ENCODE measurements at places on chromosomes 4 and X.
A peak's percentile ranks its signal among the peaks of the same experiment; 100 is the strongest.

- DNase-seq: no peak
Observed at GRCh38 chr4:67638136-67638535, 62.8 kb downstream of the UBA6 start.

DNA sequence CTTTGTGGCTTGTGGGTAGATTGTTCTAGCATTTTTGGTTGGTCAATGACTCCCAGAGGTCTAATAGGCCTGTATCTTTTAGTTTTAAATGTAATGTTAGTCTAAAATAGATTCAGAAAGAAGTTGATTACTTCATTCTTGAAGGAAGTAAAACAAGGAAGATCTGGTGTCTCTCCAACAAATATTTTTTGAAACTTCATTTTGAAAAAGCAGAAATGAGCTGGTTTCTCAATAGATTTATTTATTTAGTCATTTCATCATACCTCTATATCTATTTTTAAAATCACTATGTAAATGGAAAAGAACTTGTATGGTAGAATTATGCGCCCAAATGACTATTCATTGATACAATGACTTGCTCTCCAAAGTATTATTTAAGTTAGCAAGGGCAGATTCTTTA lies 7.2 kb downstream of the HTR2C start:
- no peak for DNase-seq

DNA sequence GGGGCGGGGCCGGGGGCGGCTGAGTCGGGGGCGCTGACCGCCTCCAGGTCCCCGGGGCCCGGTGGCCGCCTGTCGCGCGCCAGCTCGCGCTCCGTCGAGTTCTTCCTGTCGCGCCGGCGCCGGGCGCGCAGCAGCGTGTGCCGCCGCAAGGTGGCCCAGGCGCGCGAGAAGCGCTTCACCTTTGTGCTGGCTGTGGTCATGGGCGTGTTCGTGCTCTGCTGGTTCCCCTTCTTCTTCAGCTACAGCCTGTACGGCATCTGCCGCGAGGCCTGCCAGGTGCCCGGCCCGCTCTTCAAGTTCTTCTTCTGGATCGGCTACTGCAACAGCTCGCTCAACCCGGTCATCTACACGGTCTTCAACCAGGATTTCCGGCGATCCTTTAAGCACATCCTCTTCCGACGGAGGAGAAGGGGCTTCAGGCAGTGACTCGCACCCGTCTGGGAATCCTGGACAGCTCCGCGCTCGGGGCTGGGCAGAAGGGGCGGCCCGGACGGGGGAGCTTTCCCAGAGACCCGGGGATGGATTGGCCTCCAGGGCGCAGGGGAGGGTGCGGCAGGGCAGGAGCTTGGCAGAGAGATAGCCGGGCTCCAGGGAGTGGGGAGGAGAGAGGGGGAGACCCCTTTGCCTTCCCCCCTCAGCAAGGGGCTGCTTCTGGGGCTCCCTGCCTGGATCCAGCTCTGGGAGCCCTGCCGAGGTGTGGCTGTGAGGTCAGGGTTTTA lies 1.5 kb downstream of the ADRA2C start:
- DNase-seq: no peak

DNA sequence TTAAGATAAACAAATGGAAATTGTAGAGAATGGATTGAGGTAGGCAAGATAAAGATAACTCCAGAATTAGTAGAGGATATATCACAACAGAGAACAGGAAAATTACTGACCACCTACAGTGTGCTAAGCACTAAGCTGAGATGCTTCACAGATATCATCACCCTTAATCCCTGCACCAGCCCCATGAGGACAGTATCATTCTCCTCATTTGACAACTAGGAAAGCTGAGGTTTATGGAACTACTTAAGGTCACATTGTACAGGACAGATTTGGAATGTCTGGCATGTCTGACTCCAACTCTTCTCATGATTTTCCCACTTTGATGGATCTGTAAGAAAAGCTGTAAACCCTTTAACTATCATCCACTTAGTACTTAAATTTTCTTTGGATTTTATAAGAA lies 95.5 kb downstream of the CASK start:
- DNase-seq: no peak

GRCh38 chr4:86247320-86247719 lies 112.5 kb downstream of the MAPK10 start:
- DNase-seq: no peak

DNA sequence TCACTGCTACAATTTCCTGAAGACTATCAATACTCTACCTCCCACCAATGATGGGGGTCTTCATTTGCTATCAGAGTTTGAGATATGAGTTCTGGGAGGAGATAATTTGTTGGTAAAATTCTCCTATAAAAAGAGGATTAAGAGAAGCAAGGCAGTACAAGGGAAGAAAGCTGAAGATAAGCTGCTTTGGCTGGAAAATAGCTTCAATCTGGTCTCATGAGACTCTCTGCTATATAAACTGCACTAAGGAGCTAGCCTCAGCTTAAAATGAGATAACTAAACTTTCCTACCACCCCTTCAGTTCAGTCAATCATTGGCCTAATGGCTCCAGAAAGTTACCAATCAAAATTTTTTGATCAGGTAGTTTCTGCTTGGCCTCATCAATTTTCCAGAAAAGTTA lies 2105.0 kb downstream of the ARAP2 start:
- DNase-seq: no peak

DNA sequence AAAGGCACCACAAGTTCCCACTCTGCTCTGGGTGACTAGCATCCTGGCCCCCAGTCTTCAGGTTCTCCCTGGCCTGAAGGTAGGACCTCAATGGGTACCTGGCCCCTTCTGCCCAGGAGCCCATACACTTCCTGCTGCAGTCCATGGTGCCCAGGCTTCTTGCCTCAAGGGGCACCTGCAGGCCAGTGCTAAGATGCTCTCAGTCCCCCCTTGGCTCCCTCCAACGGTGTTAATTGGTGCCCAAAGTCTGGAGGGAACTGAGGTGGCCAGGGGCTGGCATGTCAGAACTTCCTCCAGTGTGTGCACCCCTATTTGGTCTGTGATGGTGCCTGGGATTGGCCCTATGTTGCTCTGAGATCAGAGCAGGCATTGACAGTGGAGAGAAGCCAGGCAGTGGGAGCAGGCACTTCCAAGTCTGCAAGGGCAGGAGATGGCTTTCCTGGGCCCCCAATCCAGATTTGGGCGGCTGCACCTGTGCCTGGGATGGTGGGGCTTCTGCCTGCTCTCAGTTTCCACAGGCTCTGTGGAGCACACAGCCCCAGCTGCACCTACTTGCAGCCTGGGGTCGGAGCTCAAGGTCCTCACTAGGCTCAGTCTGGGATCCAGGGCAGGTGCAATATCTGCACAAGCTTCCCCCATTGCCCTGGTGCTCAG lies 301.6 kb downstream of the FAM47B start:
- no peak for DNase-seq

- no peak for DNase-seq
Observed at GRCh38 chr4:174517502-174518445, 4.5 kb downstream of the HPGD start.

DNA sequence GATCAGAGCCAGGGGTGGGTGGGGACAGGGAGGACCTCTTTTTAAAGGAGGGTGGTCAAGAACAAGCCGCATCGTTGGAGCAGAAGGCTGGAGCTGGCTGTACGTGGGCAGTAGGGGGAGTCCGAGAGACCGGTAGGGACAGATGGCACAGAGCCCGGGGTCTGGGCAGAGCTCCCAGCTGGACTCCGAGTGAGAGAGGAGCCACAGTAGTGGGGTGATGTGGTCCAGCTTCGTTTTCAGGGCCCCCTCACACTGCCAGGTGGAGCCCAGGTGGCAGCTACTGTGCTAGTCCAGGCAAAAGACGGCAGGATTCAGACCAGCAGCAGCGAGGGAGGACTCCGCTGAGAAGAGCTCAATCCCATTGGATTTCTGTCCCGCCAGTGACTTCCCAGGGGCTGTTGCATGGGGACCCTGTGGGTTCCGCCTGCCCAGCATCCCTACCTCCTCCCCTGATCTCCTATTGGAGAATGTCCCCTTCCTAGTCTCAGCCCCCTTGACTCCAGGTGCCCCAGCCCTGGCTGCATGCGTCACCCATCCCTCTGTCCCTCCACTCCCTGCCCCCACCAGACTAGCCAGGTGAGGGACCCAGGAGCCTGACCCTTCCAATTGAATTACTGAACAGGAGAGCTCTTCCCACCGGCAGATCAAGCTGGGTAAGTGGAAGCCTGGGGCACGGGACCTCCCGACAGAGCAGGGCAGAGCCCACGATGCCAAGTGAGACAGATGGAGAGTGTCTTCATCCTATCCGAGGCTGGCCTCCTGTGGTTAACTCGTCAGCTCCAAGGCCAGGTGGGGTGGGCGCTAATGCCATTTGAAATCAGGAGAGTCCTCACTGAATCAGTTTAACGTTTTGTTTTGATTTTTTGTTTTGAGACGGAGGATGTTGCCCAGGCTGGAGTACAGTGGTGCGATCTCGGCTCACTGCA lies 2.9 kb downstream of the ARHGAP4 start:
- peak; percentile 83 for DNase-seq

DNA sequence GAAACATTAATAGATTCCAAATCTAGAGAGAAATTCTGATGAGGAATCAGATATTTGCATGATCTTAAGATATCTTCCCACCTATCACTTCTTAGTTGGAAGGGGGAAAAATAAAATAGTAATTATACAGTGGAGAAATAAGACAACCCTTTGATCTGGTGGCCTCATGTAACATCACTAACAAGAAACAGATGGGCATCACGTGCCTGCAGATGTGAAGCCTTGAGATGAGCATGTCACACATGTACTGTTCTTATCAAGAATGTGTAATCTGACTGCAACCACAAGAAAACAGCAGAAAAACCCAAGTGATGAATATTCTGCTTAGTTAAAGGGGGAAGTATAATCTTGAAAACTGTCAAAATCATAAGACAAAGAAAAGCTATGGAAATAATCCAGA lies 31.4 kb upstream of the NKX6-1 start:
- DNase-seq: no peak

DNA sequence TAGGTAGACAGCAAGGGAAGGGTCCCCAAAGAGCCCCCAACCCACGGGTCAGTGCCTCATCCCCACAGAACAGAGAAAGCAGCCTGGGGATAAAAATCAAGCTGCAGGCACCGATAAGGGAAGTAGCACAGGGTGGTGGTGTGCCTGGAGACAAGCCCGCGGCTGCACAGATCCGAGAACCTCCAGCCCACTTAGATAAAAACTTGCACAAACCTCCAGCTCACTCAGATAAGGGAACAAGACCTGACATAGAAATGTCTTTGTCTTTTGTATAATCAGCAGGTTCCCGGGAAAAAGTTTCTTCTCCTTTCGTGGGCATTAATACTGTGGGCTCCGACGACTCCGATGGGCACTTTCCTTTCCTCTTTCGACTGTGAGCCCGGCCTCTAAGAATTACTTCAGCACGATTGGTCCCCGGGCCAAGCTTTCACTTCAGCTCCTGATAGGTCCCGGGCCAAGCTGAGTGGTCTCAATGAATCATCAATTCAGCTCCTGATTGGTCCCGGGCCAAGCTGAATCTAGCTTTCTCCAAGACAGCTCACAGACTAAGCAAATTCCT lies 32.4 kb downstream of the PRDX4 start:
- no peak for DNase-seq

GRCh38 chr4:176377780-176378179 lies 58.0 kb downstream of the SPCS3 start:
- DNase-seq: no peak

DNA sequence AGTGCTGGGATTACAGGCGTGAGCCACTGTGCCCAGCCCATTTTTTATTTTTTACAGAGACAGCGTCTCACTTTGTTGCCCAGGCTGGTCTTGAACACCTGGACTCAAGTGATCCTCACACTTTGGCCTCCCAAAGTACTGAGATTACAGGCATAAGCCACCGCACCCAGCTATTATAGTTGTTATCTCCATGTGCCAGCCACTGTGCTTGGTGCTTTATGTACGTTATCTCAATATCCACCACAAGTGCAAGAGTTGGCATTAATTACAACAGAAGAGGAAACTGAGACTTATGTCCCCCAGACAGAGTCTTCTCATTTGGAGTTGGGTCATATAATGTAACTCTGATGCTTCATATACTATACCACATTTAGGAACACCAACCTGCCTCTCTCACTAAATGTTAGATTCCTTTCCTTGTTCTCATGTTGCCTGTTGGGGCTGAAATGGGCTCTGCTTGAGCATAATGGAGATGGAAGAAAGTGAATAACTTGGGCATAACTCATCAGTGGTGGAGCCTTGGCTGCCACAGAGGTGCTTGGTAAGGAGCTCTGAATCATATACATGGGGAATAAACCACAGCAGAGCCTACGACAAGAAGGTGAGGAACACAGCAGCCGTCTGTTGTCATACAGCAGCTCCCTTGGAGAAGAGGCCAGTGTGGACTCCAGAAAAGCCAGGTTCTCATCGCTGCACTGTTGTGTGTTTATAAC lies 84.3 kb downstream of the SPRY1 start:
- no peak for DNase-seq

DNA sequence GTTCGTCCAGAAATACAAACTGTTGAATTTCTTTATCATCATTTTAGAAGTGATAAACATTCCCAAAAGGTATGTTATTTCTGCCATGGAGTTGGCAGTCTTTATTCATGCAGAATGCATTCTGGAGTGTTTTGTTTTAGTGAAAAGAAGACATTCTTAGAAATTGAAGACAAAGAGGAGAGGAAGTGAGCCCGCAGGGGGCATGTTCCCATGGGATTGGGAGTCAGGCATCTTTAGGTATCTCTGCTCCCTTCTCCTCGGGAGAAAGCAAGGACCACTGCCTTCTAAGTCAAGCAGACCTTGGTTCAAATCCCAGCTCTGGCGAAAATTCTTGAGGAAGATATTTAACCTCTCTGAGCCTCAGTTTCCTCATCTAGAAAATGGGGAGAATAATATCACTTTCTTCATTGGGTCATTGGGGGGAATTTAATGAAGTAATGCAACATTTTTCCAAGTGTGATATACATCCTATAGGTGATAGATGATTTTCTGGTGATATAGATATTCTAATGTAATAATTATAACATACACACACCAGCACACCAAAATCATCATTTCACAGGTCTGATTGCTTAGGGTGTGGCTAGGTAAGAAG lies 26.5 kb upstream of the CHRNA9 start:
- no peak for DNase-seq

DNA sequence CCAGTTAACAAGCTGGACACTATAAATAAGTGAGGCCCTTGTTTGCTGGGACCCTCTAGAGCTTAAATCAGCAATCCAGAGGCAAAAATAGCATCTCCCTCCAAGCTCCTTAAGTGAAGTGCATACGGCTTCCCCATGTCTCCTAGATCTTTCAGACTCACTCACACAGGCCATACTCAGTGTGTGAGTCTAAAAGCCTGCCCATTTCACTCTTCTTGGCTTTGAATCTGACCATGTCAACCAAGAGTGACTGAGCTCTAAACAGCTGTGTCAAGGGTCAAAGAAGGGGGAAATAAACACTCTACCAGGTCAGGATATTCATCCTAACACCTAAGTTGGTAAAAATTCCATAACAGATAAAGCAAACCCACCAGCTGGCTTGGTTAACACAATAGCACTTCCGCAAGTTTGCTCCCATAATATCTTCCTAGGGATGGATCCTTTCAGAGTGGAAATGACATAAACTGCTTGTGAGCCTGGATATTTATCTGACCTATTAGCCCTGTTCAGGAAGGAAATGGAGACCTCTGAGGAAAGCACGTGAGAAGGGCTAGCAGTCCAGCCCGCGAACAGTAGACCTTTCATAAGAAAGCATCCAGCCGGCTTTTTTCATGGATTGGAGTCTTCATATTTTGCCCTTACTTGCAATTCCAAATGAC lies 65.6 kb downstream of the MID1 start:
- DNase-seq: no peak
